ENCODE measurements at places on chromosomes 4 and X.

GRCh38 chr4:19167311-19167710 is 1084.4 kb upstream of the SLIT2 start:
- no peak for DNase-seq

- no peak for DNase-seq
These were observed 29.9 kb upstream of the UBE2NL start for GRCh38 chrX:143854006-143854405.

- no peak for DNase-seq
These were observed 453.0 kb downstream of the PCDH11X start for GRCh38 chrX:92232182-92232581.

GRCh38 chr4:7303561-7303960 is 111.2 kb downstream of the SORCS2 start:
- DNase-seq: no peak

DNA sequence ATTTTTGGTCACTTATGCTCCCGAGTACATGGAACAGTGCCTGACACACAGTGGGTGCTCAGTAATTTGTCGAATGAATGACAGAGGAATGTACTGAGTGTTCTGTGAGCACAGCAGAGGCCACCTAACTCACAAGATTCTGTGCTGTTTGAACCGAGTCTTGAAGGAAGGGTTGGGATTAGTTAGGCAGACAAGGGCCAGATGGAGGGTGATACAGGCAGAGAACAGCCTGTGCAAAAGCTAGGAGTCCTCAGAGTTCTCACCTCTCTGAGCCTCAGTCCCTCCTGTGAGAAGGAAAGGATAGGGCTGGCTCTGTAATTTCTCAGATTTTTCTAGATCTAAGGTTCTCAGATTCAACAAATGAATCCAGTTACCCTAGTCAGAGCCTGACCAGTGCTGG is 108.8 kb downstream of the NHSL2 start:
- DNase-seq: no peak

- no peak for DNase-seq
These were observed 257.7 kb downstream of the PRDM5 start for GRCh38 chr4:120664851-120665250.

GRCh38 chrX:19875050-19875431 is 12.4 kb downstream of the SH3KBP1 start:
- no peak for DNase-seq

- DNase-seq: no peak
These were observed 625 bp upstream of the GABRA4 start for GRCh38 chr4:46994007-46994405.

DNA sequence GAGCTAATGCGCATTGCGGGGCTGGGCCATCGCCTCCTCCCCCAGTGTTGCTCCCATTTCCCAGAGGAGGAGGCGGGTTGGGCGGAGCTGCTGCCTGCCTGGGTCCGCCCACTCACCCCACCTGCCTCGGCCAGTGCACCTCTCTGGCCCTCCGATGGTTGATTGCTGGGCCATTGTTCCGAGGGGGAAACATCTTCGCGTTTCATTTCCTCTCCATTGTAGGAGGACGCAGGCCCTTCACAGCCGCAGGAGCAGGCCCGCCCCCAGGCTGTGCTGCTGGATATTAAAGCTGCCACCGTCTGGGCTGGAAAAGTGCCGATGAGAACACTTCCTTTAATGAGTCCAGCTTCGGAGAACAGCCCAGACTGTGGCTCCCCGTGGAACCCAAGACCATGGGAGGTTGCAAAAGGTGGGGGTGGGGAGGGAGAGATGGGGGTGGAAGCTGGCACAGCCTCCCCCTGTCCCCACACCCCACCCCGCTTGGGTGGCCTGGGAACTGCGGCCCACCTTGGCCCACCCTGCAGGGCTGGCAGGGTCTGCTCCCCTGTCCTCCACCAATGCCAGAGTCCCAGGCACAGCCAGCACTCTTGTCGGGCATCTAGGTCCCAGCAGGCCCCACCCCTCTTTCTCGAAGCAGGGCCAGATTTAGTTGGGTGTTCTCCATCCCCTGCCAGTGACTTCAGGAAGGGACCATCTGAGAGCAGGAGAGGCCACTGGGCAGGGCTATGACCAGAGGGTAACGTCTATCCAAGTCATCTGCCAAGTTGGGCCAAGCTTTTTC is 96.6 kb downstream of the ADRA2C start:
- DNase-seq: no peak

DNA sequence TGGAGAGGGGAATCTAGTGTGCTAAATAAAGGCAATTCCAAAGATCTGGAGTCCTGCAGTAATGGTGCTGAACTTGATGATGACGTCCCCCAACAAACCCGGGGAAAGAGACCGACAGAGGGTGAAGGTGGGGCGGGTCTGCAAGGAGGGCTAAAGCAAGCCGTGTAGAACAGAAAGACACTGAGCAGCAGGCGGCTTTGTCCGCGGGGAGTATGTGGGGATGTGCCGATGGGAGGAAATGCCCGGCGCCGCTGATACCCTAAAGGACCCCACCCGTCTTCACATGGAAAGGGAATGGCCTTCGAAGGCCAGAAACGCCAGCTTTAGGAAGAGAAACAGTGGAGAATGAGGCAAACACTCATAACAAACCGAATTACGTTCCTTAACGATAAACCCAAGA is 528.9 kb downstream of the ZNF674 start:
- no peak for DNase-seq

GRCh38 chr4:150982557-150983233 is 32.4 kb downstream of the LRBA start:
- no peak for DNase-seq

DNA sequence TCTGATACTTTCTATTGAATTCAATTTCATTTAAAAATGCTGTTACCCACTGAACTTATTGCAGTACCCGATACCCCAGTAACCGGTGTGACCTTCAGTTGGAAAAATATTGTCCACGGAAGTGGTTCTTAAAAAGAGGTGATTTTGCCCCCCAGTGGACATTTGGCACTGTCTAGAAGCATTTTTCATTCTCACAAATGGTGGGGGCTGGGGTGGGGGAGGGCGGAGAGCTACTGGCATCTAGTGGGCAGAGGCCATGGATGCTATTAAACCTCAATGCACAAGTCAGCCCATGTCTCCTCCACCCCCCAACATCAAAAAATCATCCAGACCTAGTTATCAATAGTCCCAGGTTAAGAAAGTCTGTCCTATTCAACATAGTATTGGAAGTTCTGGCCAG is 19.6 kb upstream of the CHM start:
- DNase-seq: no peak

- no peak for DNase-seq
These were observed 191.0 kb downstream of the SCFD2 start for GRCh38 chr4:53174823-53175222.

GRCh38 chr4:152089584-152089983 is 328.8 kb upstream of the GATB start:
- DNase-seq: no peak

DNA sequence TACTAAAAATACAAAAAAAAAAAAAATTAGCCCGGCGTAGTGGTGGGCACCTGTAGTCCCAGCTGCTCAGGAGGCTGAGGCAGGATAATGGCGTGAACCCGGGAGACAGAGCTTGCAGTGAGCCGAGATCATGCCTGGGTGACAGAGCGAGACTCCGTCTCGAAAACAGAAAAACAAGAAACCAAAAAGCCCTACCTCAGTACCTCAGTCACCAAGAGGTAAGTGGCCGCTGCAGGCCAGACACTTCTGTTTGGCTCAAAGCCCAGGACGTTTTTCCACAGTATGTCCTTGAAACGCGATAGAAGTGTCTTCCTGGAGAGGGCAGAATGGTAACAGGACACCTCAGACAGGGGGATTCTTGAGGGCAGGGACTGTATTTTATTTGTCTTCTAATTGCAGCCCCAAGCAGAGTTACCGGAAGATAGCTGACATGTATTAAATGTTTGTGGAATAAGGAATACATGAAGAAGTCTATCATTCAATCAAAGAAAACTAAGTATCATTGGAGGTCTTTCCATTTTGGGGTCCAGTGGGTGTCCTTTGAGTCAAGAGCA is 63.6 kb downstream of the CLNK start:
- no peak for DNase-seq

DNA sequence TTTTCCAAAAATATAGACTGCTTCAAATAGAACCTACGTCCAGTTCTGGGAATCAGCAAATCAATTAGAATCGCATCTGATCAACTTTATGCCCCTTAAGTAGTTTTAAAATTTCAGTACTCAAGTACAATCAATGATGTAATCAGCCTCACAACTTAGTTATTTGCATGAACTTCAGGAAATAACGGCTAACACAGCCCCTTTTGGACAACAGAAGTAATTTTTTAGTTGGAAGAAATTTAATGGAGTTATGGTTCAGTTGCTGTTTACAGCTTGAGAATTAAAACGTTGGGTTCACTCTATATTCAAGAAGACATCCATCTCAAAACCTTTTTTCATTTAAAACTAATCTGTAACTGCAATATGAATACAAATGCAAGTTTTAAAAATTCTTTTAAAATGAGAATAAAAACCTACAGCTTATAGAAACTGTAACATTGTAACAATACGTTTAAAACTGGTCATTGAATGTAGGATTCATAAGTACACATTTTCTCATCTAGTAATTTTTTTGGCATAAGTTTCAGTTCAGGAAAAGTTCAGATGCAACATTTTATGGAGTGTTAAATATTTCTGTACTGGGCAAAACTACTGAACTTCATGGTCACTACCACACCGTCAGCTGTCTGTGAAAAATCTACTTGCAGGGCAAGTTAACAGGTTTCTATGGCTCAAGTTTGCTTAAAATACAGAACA is 956 bp downstream of the TAPT1 start:
- no peak for DNase-seq

- no peak for DNase-seq
These were observed 18.4 kb downstream of the CENPU start for GRCh38 chr4:184715526-184715925.

DNA sequence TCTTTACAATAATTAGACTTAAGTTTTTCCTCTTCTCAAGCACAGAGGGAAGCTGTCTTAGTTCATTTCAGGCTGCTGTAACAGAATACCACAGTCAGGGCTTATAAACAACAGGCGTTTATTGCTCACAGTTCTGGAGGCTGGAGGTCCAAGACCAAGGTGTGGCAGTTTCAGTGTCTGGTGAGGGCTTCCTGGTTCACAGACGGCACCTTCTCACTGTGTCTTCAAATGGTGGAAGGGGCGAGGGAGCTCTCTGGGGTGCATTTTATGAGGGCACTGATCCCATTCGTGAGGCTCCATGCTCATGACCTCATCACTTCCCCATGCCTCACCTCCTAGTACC is 115.7 kb upstream of the MXRA5 start:
- DNase-seq: no peak

DNA sequence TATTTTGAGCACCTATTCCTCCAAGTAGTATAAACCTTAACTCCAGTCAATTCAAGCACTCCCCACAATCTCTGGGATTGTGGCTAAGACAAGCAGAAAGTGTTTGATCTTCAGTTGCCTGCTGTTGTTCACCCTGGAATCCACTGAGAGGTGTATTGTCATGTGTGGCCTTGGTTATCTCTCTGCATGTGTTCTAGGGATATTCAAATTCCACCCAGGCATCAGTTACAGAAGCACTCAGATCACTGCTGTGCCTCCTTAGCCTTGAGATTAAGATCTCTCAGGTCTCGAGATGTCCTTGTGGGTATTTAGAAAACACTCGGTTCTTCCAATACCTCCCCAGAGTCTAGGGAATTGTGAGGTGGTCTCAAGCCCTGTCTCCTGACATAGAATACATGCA is 213.3 kb downstream of the SMARCA1 start:
- DNase-seq: no peak

DNA sequence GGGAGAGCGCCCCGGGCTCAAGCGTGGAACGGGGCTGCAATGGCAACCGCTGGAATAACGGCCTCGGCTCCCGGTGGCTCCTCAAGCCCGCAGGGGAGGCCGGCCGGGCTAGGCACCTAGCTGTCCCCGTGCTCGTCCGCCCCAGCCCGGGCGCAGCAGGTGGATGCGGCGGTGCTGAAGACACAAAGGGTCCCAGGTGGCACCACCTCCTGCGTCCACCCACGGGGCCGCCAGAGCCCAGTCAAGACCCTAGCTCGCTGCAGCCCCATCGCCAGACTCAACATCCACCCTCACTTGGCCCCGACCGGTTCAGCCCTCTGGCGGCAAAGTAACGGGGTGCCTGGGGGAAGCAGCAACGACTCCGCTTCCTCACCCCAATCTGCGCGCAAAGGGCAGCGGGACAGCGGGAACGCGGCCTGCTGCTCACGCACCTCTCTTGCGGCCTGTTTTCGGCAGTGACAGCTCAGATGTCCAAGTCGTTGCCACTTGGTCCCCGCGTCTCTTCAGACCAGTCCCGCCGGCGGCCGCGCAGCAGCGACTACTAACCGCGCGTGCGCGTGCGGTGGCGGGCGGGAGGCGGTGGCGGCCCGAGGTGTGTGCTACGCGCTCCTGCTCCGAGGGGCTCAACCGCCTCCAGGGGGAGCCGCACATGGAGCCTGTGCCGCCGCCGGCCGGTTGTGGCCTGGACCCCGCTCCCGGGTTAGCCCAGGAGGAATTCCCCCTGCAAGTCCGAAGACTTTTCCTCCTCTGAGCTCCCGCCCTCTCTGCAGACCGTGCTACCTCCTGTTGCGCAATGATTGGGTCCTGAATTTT is at the start of gene CLGN:
Gene CLGN, minus strand, starts transcription at position 543 of the 813 bp plus-strand sequence. CDS start 14,570 bp downstream, outside the sequence.
- DNase-seq: no peak

DNA sequence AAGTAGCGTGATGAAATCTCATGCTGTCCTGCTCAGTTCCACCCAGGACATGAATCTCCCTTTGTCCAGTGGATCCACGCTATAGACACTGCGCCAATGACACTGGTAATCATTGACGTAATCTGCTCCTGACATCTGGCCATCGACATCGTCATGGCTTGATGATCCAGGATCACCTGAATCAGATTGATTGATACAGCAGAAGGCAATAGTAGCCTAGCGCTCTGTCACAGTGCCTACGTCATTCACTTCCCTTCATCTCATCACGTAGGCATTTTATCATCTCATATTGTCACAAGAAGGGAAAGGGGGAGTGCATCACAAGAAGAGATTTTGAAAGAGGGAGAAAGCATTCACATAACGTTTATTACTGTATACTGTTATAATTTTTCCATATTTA is 68.8 kb downstream of the STK32B start:
- no peak for DNase-seq

DNA sequence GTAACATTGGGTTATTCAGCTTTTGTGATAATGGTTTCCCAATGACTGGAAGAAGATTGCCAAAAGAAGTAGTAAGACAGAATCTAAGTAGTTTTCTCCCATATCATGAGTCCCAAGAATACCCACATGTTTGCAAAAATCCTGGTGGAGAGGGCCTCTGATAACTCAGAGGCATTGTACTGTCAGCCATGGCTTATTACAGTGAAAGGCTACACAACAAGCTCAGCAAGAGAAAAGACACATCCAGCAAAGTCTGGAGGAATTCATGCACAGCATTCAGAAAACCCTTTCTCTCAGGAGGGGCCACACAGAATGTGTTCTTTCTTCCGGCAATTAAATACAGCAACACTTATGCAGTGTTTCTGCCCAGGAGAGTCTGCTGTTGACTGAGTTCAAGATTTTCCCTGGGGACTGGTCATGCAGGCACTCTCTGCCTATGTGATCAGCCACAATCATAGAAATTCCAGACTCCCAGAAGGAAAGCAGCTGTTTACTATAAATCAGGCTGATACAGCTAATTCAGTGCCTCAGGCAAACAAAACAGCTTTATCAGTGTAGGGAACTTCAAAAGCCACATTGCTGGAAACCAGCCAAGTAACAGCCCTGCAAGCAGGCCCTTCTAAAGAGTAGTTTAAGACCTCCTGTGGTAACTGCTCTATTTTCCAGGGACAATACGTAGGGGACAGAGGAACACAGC is 937.1 kb downstream of the CCSER1 start:
- peak; percentile 62 for DNase-seq

Measured in skeletal muscle cell (primary cell).